A549 treated with DMSO at 1 μM for 4 hours (cell line): ENCODE measurements at places on chromosomes 7 and 10. TPM values are rescaled to one million over a fixed set of nuclear protein-coding genes. Genes with fewer than 3 reads are reported as not detected.

Gene H2BK1
- total RNA-seq: not detected in 5 replicates

Gene CPXM2
- total RNA-seq: 0.02 TPM in 1 of 5 replicates, not detected in the others

Gene HOXA1
- total RNA-seq: 2.3 to 4.4 TPM (median 3.6 TPM) in 5 replicates

Gene ZNF485
- 1.9 to 2.2 TPM (median 2.1 TPM) in 5 replicates for total RNA-seq

Gene PAPSS2
- total RNA-seq: 24.4 to 31.0 TPM (median 28.1 TPM) in 5 replicates

Gene HOGA1
- total RNA-seq: 0.57 to 1.2 TPM (median 0.96 TPM) in 5 replicates

Gene FAM241B
- 17.7 to 20.2 TPM (median 19.0 TPM) in 5 replicates for total RNA-seq

Gene SCART1
- total RNA-seq: 0.18 to 0.44 TPM (median 0.19 TPM) in 5 replicates

Gene FOXK1
- 13.1 to 16.8 TPM (median 14.7 TPM) in 5 replicates for total RNA-seq
